ENCODE measurements at places on chromosomes 16 and 17.

GRCh38 chr17:29620271-29620670 lies 2.4 kb downstream of the CORO6 start:
- peaks cover 1% of the 10 kb centered on the region for H3K36me3 ChIP-seq
- H3K27me3 ChIP-seq = peaks cover 16% of the 10 kb centered on the region
- H3K4me1 ChIP-seq = peaks cover 22% of the 10 kb centered on the region
- no peak overlapping the region for H3K4me3 ChIP-seq
- DNase-seq = no peak

- DNase-seq = no peak
- H3K4me3 ChIP-seq = no peak overlapping the region
- H3K27me3 ChIP-seq = no peaks in the 10 kb centered on the region
- no peaks in the 10 kb centered on the region for H3K36me3 ChIP-seq
- no peak overlapping the region for H3K27ac ChIP-seq
These were observed 185.5 kb downstream of the NTN1 start for GRCh38 chr17:9206741-9207332.

DNA sequence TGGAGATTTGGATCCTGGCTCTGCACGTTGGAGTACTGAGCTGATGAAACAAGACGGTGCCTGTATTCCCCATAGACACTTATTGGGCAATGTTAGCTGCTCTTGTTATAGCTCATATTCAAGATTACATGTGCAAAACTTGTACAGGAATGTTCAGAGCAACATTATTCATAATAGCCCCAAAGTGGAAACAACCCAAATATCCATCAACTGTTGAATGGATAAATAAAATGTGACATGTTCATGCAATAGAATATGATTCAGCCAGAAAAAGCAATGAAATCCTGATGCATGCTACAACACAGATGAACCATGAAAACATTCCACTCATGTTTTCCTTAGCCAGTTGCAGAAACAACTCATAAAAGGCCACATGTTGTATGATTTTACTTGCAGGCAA lies 5.7 kb upstream of the SDR42E1 start:
- no peak overlapping the region for H3K4me3 ChIP-seq
- no peaks in the 10 kb centered on the region for H3K27me3 ChIP-seq
- H3K4me1 ChIP-seq = no peaks in the 10 kb centered on the region
- no peaks in the 10 kb centered on the region for H3K36me3 ChIP-seq

DNA sequence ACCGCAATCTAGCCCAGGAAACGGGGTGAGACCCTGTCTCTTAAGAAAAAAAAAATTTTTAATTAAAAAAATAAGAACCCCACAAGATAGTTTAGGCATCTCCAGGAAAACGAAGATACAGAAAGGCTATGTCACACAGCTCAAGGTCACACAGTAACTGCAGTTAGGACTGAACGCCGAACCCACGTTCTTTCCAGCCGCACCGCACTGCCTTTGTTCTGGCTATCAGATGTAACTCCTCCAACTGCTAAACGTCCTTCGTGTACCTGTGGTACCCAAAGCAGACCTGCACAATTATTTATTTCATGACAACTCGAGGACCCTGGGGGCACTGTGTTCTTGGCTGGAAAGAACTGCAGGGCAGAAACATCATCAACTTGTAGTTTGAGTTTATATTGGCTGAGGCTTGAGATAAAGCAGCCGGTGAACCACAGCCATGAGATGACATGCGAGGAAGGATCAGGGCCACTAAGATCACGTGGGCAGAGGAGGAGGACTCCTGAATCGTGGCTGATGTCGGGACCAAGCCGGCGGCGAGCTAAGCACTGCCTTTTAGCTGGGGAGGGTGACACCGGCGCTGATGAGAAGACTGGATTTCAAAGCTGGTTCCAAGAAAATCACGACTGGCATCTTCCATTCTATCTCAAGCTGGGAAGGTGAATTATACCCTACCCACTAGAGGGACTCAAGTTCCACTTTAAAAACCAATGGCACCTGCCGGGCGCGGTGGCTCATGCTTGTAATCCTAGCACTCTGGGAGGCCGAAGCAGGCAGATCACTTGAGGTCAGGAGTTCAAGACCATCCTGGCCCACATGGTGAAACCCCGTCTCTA lies 20.7 kb upstream of the MNT start:
- no peak overlapping the region for H3K27ac ChIP-seq
- peaks cover 4% of the 10 kb centered on the region for H3K4me1 ChIP-seq
- H3K36me3 ChIP-seq = peaks cover 67% of the 10 kb centered on the region
- no peak for DNase-seq
- no peak overlapping the region for H3K4me3 ChIP-seq

DNA sequence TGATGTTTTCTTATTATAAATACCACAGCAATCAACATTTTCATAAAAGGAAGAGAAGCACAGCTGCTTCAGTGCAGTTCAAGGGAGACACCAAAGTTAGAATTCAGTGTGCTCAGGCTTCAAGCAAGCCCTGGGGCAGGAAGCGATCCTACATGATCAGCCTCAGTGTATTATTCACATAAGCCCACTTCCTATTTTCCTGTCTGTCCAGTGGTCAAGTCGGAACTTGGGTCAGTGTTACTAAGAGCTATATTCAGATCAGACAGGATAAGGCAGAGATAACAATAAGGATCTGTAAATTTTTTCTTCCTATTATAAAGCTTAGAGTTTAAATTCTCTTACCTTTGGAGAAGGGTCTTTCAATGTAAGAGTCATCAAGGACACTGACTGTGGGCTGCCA lies 12.9 kb downstream of the HEATR6 start:
- DNase-seq = no peak
- no peak overlapping the region for H3K4me3 ChIP-seq
- H3K27me3 ChIP-seq = no peaks in the 10 kb centered on the region

DNA sequence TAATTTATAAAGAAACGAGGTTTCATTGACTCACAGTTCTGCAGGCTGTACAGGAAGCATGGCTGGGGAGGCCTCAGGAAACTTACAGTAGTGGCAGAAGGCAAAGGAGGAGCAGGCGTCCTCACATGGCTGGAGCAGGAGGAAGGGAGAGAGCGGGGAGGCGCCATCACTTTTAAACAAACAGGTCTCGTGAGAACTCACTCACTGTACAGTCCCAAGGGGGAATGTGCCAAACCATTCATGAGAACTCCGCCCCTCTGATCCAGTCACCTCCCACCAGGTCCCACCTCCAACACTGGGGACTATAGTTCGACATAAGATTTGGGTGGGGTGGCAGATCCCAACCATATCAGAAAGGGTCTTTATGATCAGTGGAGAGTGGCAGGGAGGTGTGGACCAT lies 392.4 kb upstream of the TNRC6C start:
- no peak for DNase-seq
- H3K27ac ChIP-seq = no peak overlapping the region
- no peaks in the 10 kb centered on the region for H3K36me3 ChIP-seq
- peaks cover 4% of the 10 kb centered on the region for H3K4me1 ChIP-seq
- H3K27me3 ChIP-seq = peaks cover 8% of the 10 kb centered on the region
- H3K4me3 ChIP-seq = no peak overlapping the region

DNA sequence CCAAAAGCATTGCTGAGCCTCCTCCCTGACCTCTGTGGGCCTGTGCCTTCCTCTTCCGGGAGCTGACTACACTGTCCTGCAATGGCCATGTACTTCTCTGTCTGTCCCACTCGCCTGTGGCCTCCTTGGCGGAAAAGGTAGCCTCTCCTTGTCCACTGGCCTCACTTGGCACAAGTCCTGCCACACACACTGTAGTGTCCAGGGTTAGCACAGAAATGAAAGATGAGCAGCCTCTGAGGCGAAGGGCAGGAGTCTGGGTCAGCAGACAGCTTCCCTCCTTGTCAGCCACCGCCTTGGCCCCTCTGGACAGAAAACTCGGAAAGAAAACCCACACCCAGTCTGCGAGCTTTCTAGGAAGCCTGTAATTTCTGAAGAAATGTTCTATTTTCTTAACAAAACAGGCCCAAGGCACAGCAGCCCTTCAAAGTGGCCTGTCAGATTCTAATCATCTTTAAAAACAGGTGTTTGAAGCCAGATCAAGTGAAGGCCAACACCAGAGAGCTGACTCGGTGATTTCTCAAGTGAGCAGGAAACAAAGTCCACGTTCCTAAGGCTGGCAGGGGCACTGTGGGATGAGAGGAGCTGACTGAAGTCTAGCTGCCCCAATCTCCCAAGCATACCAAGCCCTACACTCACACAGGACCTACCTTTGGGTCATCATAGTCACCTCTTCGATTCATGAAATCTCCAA lies 67.2 kb downstream of the GTF3C1 start:
- H3K27me3 ChIP-seq = no peaks in the 10 kb centered on the region
- H3K4me1 ChIP-seq = no peaks in the 10 kb centered on the region
- no peak overlapping the region for H3K4me3 ChIP-seq

GRCh38 chr17:17411692-17412091 lies 65.1 kb upstream of the MED9 start:
- H3K36me3 ChIP-seq = no peaks in the 10 kb centered on the region
- no peak for DNase-seq
- H3K4me3 ChIP-seq = no peak overlapping the region

GRCh38 chr16:29883987-29884386 lies 15.4 kb downstream of the SEZ6L2 start:
- no peak overlapping the region for H3K4me3 ChIP-seq
- H3K36me3 ChIP-seq = peaks cover 3% of the 10 kb centered on the region
- H3K27me3 ChIP-seq = no peaks in the 10 kb centered on the region
- no peak for DNase-seq

GRCh38 chr17:77374170-77374936 lies 233.6 kb downstream of the SEC14L1 start:
- H3K4me1 ChIP-seq = peaks cover 61% of the 10 kb centered on the region
- H3K36me3 ChIP-seq = no peaks in the 10 kb centered on the region
- DNase-seq = peak; percentile 83
- no peaks in the 10 kb centered on the region for H3K27me3 ChIP-seq

GRCh38 chr17:74277935-74278334 lies 3.9 kb downstream of the DNAI2 start:
- peaks cover 23% of the 10 kb centered on the region for H3K4me1 ChIP-seq
- H3K27ac ChIP-seq = no peak overlapping the region
- H3K4me3 ChIP-seq = no peak overlapping the region
- no peak for DNase-seq
- H3K36me3 ChIP-seq = no peaks in the 10 kb centered on the region

DNA sequence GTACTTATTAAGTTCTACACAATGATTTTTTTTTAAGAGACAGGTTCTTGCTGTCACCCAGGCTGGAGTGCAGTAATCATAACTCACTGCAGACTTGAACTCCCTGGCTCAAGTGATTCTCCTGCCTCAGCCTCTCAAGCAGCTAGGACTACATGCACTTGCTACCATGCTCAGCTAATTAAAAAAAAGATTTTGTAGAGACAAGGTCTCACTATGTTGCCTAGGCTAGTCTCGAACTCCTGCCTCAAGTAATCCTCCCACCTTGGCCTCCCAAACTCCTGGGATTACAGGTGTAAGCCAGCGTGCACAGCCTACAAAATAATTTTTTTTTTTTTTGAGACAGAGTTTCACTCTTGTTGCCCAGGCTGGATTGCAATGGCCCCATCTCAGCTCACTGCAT lies 22.2 kb downstream of the USP32 start:
- DNase-seq = no peak
- no peak overlapping the region for H3K27ac ChIP-seq
- H3K4me1 ChIP-seq = no peaks in the 10 kb centered on the region
- H3K36me3 ChIP-seq = no peaks in the 10 kb centered on the region
- no peaks in the 10 kb centered on the region for H3K27me3 ChIP-seq
- H3K4me3 ChIP-seq = no peak overlapping the region

- H3K36me3 ChIP-seq = no peaks in the 10 kb centered on the region
- H3K4me3 ChIP-seq = no peak overlapping the region
- no peak overlapping the region for H3K27ac ChIP-seq
- no peak for DNase-seq
- no peaks in the 10 kb centered on the region for H3K27me3 ChIP-seq
- H3K4me1 ChIP-seq = no peaks in the 10 kb centered on the region
These were observed 458.0 kb downstream of the HAPSTR1 start for GRCh38 chr16:9549487-9549886.
